Occipital lobe (tissue), 3 donors: ENCODE measurements at places on chromosomes 3 and 15. TPM values are rescaled to one million over a fixed set of nuclear protein-coding genes. Genes with fewer than 3 reads are reported as not detected.

MYO5C gene
- total RNA-seq, result 1.2 TPM

DNA sequence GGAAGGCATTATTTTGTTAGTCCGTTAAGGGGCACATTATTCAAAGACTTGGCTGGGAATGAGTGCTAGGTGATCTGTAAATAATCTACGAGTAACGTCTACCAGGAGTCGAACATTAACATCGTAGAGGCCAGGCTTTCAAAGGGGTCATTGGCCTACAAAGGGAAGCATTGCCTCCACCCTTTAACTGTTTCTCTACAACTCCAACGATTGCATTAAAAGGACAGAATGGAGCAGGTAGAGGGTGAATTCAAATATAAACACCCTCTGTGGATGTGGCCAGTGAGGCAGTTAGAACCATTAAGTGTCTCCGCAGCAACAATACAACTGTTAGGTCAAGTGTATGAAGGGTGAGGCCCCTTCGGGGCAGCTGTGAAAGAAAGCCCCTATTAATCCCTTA lies 126.0 kb upstream of the LMOD3 start:
- DNase-seq, result no peak

DNA sequence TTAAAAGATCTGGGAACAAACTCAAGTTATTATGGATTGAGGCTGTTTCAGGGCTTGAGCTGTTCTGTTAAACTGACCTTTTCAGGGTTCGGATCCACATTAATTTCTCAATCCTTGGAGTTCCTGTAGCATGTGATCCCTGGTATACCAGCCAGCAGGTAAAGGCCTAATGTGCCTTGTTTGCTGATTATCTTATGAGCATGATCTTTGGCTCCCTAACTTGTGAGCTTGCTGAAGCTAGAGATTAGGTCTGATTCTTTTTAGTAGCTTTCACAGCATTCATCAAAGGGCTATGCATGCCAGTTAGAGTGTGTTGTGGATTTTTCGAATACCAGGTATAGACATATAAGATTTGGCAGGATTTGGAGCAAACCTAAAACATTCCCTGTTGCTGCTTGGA lies 10.3 kb downstream of the CORO2B start:
- DNase-seq, result no peak

DNA sequence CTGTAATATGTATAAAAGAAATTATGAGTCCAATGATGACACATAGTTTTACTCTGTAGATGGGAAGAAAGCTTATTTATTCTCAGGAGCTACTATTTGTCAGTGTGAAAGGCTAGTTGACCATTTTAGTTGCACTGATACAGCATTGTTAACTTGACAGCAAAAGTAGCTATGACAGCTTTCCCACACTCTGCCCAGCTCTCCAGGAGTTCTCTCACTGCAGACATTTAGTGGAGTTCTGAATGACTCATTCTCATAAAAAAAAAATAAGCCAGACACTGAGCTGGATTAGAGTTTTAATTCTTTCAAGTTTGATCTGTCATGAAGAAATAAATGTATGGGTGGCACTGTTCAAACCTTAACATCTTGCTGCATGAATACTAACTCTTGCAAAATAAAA lies 77.2 kb upstream of the CFAP20DC start:
- no peak for DNase-seq

SLC9C1 gene
- under 0.01 TPM for total RNA-seq

DNA sequence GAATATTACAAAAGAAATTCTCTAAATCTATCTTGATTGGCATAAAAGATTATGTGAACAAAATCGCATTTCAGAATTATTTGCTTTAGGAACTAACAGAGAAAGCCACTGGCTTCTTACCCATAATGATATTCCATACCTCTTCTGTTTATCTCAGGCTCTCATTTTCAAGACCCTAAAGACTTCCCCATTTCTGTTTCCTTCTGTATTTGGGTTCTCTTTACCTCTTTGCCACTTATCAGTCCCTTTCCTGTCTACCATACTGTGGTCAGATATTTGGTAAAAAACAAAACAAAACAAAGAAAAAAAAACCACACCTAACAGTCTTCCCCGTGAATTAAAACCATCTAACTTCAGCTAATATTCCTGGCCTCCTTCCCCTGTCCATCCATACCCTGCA lies 108.5 kb downstream of the LRRC28 start:
- no peak for DNase-seq

HRG gene
- not detected for total RNA-seq

- DNase-seq, result no peak
These were observed 6.3 kb downstream of the ADGRG7 start for GRCh38 chr3:100615684-100616083.

DNA sequence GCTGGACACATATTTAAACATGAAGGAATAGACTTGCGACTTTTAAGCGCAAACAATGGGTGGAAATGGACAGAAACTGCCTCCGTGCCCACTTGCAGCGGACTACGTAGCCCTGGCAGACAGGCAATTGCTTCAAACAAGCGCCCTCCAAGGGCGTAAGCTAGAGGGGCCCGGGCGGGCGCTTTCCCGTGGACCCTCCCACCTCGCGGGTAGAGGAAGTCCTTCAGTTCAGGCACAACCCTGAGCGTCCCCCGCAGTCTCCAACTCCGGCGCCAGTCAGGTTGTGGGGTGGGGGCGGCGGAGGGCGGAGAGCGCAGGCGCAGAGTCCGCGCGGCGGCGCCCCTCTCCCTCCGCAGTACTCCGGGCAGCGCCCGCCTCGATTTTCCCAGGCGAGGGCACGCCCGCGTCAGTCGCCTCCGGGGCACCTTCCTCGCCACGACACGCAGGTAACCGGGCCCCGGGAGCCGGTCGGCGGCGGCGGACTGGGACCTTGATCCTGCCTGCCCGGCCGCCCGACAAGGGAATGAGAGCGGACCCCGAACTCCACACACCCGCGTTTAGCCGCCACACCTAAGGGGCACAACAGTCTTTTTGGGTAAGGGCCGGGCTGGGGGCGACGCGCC lies at the start of gene SLC35G2:
SLC35G2 (plus strand) TSS at position 358 of the 623 bp plus-strand sequence. CDS start 35,335 bp downstream, outside the sequence.
- DNase-seq, result peak; percentile 51

- DNase-seq, result no peak
These were observed 74.1 kb upstream of the CHRM5 start for GRCh38 chr15:33894193-33894592.

DNA sequence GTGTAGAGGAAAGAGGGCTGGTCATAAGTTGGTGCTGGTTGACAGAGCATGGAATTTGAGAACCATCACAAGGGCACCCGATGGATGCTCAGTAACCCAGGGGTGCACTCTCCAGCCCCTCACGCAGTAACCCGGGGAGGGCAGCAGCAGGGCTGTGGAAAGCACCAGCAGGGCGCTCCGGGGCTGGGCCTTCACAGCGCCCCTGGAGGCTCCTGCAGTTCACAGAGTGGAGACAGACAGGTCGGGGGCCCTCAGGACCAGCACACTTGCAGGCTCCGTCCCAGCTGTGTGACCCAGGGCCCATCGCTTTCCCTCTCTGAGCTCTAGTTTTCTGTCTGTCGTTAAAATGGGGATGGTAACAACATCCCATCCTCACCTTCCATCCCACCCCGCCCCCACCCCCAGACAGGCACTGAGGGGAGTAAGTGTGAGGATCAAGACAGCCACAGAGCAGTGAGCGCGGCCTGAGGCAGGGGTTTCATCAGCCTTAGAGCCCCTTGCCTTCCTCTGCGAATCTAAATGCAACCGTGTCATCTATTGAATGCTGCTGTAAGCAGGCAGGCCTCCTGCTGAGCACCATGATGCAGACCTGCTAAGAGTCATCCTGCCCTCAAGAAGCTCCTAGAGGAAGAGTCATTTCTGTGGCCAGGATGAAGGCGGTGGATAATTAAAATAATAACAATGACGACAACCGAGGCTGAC lies 90.2 kb upstream of the LINGO1 start:
- no peak for DNase-seq

- DNase-seq, result no peak
These were observed 335.1 kb upstream of the THRB start for GRCh38 chr3:24829629-24830229.

CADPS gene
- 206 TPM for total RNA-seq
